NAMALWA (cell line): ENCODE measurements at places on chromosomes 12 and 14.

DNA sequence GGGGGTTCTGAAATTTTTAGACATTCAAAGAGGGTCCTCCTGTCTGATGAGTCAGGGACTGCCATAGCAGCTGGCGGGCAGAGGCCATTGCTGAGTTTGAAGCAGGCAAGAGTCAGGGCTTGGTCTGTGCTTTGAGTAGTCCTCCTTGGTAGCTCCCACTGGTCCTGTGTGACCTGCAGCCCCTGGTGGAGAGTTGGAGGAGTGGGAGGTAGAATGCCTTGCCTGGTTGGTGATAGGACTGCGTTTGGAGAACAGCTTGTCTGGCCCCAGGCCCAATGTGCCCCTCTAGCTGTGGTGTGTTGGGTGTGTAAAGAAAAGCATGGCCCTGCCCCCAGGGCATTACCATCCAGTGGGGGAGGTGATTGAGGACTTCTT lies 116.7 kb downstream of the BEGAIN start:
- DNase-seq: peak; percentile 16

DNA sequence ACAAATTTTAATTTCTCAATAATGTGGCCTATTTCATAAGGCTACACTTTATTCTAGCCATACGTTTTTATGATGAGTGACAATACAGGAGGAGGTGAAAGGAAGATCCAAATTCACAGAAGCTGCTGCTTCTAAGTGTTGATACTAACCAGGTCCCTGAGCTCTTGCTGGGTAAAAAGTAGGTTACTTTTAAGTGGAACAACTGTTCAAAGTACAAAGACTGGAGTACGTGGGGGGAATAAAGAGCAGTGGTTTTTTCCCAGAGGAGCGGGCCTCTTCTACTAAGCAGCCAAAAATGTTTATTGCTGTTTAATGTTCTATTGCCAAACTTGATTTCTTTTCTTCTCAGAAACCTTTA lies 301.8 kb downstream of the AEBP2 start:
- no peak for DNase-seq

DNA sequence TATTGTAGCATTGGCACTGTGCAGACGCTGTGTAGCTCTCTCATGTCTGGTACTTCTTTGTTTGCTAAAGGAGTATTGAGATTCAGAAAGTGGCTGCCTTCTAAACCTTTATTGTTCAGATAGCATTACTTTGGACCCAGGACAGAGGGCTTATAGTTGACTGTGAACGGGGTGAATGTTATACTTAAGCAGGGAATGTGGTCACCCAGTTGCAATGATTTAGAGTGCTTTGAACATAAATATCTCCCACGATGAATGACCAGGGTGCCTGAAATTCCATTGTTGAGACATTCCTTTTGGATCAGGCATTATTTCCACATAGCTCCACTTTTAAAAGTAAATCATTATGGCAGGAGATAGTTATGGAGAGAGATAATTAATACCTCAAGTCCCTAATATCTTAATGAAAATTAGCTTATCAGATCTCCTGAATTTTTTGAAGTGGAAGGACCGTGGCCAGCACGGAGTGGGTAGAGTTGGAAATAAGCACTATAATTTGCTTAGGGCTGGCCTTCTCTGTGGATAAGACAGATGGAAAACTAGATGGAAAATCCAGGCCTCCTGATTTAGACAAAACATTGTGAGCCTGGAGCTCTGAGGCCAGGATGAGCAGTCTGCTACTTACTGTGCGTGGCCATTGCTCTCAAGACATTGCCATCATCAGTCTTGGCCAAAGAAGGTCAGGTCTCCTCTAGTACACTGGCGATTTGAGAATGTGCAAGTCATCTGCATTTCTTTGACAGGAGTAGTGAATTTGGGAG lies 114.5 kb downstream of the ETV6 start:
- no peak for DNase-seq

- no peak for DNase-seq
These were observed 34.8 kb upstream of the PMCH start for GRCh38 chr12:102232446-102232845.

DNA sequence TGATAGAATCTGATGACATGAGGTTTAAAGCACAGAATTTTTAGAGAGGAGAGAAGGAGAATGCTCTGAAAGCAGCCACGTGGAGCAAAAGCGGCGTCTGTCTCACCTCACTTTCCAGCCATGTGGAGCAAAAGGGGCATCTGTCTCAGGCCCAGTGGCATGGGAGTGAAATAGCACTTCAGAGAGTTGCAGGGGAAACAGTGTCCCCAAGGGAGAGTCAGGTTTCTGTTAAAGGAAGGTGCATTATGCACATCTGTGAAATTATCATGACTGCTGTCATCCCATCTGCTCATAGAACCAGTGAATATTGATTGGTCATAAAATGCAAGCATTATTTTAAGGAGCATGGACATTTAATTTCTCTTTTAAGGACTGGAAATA lies 124.0 kb downstream of the BICD1 start:
- DNase-seq: peak; percentile 77

GRCh38 chr12:53969588-53970259 lies 3.2 kb upstream of the HOXC11 start:
- no peak for DNase-seq

- no peak for DNase-seq
These were observed 7.2 kb downstream of the MVK start for GRCh38 chr12:109580684-109581333.

DNA sequence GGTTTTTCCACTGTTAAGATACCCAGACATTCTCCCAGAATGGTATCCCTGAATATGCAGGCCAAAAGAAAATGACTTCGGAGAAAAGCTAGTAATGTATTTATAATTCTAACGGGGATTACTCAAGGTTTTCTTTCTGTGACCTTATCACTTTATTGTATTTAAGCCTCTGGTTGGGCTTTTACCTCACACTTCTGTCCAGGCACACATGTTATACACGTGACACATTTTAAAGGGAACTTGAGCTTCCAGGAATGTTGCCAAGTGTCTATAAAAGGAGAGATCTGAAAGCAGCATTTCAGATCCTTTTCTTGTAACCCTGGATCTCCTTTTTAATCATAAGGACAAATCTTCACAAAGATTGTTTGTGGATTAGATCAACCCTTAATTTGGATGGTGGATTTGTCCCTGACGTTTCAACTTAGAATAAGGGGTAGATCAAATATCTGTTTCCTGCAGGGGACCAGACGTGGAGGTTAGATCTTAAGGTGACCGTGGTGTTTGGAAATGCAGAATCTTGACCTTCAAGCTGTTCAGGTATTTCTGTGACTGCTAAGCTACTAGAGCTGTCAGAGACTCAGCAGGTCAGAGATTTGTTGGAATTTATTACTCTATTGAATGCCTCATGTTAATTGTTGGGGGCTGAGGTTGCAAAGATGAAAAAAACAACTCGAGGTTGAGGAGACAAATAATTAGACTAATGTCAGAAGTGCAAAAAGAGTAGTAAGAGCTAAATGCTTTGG lies 1.5 kb downstream of the CIPC start:
- DNase-seq: peak; percentile 11

- no peak for DNase-seq
These were observed 261.0 kb downstream of the DACT1 start for GRCh38 chr14:58898655-58899316.

DNA sequence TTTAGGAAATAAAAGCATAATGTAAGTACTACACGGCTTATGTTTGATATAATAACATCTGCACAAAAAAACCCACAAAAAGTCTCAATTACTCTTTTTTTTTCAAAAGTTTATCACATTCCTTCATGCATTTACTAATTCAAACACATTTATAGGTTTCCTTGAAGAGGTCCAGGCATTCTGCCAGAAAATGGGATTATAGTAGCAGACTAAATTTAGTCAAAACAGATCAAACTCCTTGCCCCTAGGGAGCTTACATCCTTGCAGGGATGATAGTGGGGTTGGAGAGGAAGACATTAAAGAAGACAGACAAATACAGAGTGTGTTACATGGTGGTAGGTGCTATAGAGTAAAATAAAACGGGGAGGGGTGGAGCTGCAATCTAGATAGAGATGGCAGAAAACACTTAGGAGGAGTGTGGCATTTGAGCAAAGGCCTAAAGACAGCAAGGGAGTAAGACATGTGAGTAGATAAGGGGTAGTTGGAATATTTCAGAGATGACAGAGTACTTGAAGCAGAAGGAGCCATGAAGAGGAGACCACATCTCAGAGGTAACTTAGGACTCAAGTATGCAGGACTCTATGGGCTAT lies 266.9 kb downstream of the PPFIA2 start:
- DNase-seq: no peak
